ENCODE measurements at places on chromosomes 11 and 22.

DNA sequence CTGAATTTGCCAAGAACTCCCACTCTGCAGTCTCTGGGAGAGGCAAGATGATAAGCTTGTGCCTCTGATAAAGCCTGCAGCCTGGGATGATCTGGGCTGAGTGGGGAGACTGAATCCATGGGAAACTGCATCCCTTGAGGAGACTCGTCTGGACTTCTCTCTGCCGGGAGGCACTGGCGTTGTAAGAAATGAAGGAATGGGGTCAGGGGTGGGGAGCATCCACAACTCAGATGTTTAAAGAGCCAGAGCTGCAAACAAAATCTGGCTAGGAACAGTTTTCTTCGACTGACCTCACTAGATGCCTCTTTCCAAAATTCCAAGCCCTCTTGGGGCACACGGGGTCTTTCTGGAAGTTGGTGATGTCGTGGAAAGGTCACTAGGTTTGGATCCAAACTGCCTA, 64.4 kb downstream of the SPON1 start:
- no peak for DNase-seq

- DNase-seq, result peak; percentile 90
These were observed 7.0 kb downstream of the MAP3K11 start for GRCh38 chr11:65606876-65607613.

- no peak for DNase-seq
These were observed 103.0 kb downstream of the DBX1 start for GRCh38 chr11:20056950-20057943.

DNA sequence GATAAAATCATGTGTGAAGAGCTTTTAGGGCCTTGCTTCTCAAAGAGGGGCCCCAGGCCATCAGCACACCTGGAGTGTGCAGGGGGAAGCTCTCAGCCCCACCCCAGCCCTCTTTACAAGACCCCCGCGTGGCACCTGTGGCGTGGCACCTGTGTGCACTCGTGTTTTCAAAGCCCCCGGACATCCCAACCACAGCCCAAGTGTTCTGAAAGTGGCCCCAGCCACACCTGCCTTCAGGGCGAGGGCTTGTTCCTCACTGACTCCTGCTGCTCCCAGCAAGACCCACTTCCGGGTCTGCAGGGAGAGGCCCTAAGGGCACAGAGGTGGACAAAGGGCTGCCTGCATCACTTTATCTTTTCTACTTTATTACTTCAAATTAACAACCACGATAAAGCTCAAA, 17.5 kb upstream of the TMEM184B start:
- no peak for DNase-seq

DNA sequence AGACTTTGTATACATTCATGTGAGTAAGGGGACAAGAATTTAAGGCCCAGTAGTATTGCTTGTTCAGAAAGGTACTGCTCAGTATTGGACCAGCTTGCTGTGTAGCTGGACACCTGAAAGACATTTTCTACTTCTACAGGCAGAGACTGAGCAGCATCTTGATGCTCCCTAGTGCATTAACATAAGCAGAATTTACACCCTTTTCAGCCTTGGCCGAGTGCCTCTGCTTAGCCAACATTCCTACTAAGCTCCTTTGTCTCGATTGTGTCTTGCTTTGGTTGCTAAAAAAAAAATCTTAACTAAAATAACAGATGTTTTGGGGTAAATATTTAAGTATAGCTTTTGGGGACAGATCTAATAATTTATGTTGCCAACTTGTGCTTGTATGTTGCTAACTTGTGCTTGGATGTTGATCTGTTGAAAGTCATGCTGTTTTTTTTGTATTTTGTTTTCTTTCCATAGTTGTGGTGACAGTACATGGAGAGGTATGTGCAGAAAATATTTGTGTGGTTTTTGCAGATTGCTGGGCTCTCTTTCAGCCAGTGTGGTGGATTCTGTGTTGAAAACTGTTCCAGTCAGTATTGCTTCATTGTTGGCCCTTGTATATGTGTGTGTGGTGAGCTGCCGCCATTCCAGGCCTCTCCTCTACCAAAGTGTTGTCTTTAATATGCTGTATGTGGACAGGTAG, 3.7 kb downstream of the PTS start:
- no peak for DNase-seq

DNA sequence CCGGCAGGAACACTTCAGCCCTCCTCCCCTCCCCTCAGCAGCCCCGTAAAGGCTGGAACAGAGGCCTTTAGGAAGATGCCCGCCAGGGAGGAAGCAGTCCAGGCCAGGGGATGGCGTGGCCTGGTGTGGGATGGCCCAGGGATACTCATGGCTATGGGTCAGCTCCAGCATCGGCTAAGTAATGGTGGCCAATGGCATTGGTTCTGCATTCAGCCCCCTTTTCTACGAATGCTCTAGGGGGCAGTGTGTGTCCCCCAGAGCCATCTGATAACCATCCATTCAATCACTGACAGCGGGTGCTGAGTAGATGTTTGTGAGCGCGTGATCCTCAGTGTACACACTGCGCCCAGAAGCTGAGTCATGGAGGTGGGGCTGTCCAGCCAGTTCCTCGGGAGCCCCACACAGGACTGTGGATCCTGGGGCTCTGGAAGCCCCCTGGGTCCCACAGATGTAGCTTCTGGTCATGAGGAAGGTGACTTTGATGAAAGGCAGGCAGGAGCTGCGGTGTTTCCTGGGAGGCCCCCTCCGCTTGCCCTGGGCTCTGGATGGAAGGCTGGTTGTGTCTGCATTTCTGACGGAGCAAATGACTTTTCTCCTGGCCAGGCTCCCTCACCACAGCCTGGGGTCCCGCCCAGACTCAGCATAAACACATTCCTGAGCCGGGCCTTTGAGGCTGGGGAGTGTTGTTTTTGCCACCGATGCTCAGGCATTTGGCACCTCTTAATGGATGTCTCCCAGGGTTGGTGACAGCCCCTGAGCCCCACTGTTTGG, 46.5 kb downstream of the FBLN1 start:
- no peak for DNase-seq

DNA sequence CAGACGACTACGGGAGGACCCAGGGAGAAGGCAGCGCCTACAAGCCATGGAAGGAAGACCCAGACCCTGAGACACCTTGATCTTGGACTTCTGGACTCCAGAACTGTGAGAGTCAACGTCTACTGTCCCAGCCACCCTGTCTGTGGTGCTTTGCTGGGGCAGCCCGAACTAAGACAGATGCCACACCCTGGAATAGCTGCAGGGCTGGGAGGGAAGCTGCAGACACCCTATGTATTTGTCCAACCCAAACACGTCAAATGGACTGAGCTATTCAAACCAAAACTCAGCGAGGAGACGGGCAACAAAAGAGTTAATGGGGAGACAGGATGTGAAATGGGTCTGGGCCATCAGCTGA, 169.3 kb downstream of the CTTN start:
- DNase-seq, result no peak

GRCh38 chr11:92440701-92441442, 216.3 kb downstream of the FAT3 start:
- no peak for DNase-seq

GRCh38 chr22:31611061-31611760, 50.8 kb downstream of the PISD start:
- DNase-seq, result no peak

DNA sequence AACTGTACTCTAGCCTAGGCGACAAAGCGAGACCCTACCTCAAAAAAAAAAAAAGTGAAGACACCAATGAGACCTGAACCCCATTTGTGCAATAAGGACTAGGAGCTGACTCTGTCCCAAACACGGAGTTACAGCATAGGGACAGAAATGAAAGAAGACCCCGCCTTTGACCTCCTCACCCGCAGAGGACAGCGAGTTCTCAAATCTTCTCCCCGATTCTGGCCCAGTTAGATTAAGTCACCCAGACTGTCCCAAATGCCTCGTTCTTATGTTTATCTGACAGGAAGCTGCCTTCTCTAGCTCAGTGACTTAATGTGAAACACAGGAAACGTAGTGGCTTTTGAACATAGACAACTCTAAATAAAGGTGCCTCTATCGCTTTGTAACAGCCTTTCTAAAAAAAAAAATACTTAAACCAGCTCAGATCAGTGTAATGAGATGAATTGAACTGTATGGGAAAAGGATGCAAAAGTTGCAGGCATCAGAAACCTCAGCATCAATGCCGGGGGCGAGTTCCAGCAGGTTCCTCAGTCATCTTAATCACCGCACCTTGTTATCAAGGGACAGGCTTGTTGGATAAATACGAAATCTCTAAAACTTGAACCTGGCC, 10.6 kb downstream of the MYH9 start:
- no peak for DNase-seq

GRCh38 chr11:120931057-120931779, 92.7 kb upstream of the TBCEL start:
- no peak for DNase-seq

DNA sequence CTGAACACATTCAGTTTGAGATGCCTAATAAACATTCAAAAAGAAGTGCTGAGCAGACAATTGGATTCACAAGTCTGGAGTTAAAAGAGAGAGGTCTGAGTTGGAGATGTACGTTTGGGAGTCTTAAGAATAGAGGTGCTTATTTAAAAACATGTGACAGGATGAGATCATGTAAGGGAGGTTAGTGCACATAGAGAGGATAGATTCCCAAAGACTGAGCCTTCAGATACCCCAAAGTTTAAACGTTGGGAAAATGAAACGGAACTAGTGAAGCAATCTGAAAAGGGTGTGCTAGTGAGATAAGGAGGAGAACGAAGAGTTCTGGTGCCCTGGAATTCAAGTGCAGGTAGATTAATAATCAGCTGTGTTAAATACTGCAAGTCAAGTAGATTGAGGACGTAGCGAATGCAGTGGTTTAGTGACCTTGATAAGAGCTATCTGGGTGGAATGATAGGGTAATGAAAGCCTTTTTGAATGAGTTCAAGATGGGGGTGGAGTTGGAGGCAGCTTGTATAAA, 63.7 kb downstream of the HIPK3 start:
- DNase-seq, result no peak

DNA sequence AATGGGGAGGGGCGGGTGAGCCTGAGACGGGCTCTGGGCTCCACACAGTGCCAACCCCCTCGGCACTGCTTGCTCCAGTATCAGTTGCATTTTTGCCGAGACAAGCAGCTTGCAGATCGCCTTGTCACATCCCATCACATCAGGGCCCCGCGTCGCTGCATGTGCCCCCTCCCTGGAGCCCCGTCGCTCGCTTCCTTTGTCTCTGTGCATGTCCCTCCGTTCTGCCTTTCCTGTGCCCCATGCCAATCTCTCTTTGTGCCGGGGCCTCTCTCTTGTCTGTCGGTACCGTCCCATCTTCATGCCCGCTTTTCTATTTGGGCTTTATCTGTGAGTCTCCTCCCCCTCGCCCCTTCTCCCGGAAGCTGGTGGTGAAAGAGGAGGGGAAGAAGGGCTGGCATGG, 202.2 kb downstream of the CEP164 start:
- DNase-seq, result peak; percentile 70

- DNase-seq, result no peak
These were observed 958 bp upstream of the TUT1 start for GRCh38 chr11:62592146-62592815.
